Stimulated activated CD4-positive, alpha-beta T cell treated with anti-CD3 and anti-CD28 coated beads, Interleukin-1b, Interleukin-23, amount 100 ng/mL, for 1 hour (primary cell): ENCODE measurements at places on chromosomes 7 and 10.

GRCh38 chr10:43117777-43118583, 20.3 kb upstream of the CSGALNACT2 start:
- no peak for DNase-seq

- DNase-seq = no peak
Measured at GRCh38 chr7:158408318-158408920, 179.2 kb downstream of the PTPRN2 start.

GRCh38 chr10:74500026-74500704, 326.2 kb upstream of the KAT6B start:
- DNase-seq = no peak

DNA sequence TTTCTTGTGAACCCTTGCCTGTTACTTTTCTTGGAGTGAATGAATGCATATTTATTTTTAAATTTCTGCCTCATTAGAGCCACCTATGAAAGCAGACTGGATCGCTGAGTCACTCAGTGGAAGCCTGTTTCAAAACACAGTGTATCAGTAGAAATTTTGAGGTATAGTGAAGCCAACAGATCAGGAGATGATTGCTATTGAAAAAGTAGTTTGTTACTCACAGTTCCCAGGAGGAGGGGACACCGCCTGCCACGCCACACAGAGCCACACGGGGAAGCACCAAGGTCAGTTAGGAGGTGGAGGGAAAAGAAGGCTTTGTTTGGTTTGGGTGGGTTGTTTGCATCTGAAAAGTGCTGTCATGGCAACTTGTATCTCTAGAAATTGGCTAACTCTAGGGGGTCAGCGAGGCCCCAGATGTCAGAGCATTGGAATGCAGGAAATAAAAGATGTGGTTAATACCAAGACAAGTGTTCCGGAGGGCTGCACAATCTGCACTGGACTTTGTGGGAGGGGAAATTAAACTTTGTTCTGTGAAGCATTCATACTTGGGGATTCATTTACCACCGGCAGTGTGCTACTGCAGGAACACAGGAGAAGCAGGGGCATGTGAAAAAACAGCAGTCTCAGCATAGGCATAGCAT, 106.4 kb upstream of the SDK1 start:
- no peak for DNase-seq

GRCh38 chr7:50685135-50686065, 97.3 kb downstream of the GRB10 start:
- no peak for DNase-seq

DNA sequence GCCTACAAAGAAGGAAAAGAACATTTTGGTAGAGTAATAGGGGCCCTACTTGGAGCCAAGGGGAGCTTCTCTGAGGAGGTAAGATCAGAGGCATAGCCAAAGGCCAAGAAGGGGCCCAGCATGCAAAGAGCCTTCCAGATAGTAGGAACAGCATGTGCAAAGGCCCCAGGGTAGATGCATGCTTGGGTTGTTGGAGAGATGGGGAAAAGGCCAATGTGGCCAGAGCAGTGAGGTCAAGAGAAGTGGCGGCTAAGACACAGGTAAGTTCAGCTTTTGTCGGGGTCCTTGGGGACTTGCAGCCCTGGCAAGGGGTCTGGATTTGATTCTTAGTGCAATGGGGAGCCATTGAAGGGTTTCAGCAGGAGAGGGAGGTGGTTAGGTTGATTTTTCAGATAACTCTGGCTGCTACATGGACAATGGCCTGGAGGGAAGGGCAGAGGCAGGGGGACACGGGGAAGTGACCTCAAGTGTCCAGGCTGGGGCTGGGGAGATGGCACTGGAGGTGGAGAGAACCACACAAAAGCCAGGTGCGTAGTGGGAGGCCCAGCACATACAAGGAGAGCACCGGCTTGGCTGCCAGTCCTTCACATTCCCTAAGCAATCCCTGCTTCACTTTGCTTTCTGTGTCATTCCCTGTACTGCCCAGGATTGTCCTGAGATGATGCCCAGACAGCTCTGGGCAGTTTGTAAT, 16.5 kb downstream of the GRID1 start:
- DNase-seq = no peak

DNA sequence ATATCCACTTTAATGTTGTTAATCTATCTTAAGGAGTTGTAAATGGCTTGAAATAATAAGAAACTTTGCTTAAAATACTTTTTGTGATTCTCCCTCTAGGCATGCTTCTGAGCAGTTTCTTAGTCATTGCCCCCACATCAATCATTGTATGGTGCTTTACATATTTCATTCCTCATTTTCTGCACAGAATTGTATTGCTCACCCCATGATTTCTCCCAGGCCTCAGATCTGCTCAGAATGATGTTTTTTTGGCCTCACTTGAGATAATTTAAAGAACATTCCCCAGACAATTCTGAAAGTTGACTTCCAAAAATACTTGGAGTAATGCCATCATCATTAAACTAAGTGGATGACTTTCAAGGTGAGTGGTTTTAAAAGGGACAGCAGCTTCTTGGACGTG, 82.1 kb upstream of the PRPS1L1 start:
- DNase-seq = no peak

DNA sequence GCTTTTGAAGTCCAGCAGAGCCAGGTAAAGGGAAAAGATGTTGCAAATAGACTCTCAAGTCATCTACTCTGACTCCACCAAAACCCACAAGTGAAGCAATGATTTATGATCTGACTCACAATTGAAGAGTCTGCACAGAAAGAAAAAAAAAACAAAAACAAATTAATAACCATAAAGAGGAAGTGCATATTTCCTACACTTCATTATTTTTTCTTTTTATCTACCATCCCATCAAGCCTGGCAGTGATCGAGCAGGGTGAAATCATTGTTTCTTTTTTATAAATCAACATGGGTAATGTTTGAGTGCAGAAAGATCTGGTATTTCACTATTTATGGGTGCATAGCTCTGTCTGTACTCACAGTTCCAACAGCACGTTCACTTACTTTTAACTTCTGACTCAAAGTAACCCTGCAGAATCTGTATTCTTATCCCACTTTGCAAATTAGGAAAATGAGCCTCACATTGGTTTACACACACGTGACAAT, 829.0 kb downstream of the TNS3 start:
- no peak for DNase-seq

DNA sequence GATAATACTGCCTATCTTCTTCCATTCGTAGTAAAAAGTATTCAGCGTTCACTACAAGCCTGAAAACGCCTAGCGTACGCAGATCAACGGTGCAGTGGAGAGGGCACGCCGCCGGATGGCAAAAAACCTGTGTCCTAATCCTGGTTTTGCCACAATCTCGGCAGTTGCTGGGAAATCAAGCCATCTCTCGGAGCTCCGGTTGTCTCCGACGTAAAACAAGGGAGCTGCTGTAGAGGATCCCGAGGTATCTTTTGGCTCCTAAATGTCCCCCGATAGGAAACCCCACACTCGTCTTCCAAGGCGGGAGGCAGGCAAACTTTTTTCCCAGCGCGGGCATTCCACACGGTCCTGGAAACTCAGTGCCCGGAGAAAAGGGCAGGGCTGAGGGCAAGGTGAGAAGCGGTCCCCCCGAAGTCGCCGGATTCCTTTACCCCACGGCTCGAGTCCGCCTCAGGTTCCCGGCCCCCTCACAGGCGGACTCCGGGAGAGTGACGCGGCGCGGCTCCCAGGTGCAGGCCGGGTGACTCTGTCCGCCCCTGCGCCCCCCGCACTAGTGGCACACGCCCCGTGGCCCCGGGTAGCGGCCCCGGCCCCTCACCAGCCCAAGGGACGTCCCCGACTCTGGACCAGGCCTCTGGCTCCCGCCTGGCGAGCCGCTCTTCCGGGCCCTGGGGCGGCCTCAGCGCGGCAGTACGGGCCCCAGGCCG, 649 bp downstream of the IDE start:
- DNase-seq = no peak

DNA sequence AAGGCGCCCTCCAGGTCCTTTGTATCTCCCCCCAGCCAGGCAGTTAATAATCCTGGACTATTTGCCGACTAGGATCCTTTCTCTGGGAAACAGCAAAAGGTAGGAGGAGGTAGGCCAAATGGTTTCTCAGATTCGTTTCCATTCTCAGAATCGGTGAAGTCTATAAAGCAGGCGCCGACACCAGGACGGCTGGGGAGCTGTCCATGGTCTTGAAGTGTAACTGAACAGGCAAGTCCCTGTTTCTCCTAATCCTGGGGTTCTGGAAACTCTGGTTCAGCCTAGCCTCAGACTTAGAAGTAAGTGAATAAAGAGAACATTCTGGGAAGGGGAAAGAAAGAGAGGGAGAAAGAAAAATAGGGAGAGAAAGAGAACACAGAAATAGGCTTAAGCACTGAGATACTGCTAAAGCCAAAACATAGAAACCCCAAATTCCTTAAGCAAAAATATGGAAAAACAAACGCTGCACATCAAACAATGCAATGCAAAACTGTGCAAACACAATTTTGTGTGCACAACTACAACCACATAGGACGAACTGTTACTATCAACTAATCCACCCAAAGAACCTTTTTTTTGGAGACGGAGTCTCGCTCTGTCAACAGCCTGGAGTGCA, 11.1 kb upstream of the INA start:
- no peak for DNase-seq

DNA sequence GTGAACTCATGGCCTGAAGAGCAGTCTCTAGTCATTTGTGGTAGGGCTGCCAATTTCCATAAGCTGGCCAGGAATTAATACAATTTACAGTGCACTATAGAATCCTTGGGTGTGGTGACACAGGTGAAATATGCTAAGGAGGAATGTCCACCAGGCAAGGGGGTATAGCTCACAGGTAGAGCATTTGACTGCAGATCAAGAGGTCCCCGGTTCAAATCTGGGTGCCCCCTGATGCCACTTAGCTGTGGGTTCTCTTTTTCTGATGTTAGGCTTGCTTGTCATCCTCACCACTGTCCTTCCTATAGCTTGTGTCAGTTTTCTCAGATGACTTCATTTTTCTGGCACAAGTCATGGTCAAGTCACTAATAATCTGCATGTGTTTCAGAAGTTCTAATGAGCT, 108.7 kb downstream of the ZNF467 start:
- no peak for DNase-seq

GRCh38 chr7:85213500-85213899, 26.6 kb upstream of the SEMA3D start:
- DNase-seq = no peak

GRCh38 chr7:80869106-80869784, 49.6 kb downstream of the SEMA3C start:
- no peak for DNase-seq

DNA sequence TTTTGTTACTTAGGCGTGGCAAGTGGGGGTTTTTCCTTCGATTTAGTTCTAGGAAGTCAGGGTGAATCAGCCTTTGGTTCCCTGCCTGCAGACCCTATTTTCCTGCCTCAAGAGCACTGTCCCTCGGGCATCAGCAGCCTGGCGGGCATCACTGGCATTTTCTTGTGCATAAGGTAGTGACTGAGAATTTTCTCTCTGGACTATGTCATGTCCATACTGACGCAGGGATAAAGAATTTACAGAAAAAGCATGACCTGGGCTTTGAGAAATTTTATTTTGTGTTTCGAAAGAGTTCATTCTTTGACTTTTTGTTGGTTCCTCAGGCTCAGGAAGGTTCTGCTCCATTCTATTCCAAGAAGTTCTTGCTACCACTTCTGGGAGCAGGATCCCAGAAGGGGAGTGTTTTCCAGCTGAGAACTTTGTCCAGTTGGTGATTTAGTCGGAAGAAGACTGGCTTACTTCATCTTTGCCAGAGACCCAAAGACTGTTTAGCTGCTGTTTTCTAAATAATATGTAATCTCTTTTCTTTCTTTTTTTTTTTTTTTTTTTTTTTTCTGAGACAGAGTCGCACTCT, 213.9 kb upstream of the SH2B2 start:
- DNase-seq = no peak

DNA sequence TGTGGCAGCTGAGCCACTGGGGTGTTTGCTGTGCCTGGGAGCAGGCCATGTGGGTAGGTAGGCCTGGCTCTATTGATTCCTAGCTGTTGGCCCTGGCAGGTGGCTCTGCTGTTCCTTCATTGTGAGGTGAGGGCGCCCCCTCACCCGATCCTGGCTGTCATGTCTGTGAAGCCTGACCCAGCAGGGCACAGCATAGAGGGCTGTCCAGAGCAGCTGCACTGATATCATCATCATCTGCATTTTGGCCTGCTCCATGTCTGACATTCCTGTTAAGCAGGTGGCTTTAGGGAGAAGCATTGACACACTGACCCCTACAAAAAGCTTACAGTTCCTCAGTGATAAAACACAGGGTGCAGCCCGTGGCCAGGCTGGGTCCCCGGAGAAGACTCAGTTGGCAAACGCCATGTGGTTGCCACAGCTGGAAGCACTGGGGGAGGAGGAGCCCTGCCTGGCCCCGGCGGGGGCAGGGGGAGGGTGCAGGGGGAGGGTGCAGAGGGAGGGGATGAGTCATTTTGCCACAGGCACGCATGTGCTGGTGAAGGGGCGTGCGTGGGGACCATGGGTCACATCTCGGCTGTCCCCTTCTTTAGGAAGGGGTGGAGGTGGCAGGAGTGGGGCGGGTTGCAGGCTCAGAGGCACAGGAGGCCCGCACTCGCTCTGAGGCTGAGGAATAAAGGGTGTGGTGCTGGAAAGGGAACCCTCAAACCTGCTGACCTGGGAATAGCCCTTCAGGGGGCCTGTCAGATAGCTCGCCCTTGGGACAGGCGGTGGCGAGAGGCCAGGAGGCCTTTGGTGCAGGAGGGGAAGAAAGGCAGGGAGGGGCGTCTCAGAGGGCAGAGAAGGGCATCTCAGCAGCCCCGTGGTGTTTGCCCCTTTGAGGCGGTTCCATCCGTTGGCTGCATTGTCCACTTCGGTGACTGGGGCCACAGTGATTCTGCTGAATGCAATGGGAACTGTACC, 31.6 kb downstream of the IKZF1 start:
- peak; percentile 66 for DNase-seq

DNA sequence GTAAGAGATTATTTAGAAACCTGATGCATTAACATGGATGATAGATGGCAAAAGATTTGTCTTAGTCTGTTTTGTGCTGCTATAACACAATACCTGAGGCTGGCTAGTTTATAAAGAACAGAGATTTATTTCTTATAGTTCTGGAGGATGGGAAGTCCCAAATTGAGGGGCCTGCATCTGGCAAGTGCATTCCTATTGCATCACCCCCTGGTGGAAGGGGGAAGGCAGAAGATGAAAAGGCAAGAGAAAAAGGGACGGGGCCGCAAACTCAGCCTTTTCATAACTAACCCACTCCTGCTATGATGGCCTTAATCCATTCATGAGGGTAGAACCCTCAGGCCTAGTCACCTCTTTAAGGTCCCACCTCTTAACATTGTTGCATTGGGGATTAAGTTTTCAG, 153.4 kb upstream of the LRGUK start:
- DNase-seq = no peak

- DNase-seq = no peak
Measured at GRCh38 chr10:78416031-78417011, 382.7 kb downstream of the RPS24 start.

- no peak for DNase-seq
Measured at GRCh38 chr10:1549591-1550290, 187.6 kb downstream of the ADARB2 start.

- DNase-seq = no peak
Measured at GRCh38 chr10:88826388-88826787, 23.9 kb downstream of the LIPM start.

DNA sequence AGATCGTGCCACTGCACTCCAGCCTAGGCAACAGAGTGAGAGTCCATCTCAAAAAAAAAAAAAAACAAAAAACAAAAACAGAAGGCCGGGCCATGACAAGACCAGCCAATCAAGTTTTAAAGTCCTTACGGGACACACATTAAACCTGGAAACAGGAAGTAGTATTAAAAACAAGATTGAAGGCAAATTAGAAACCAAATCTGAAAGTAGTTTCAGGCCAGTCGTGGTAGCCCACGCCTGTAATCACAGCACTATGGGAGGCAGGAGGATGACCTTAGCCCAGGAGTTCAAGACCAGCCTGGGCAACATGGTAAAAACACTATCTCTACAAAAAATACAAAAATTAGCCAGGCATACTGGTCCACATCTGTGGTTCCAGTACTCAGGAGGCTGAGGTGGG, 18.1 kb downstream of the PSAP start:
- DNase-seq = no peak
